MM.1S (cell line): ENCODE measurements at places on chromosomes 2 and 18.

GRCh38 chr18:63234841-63235240 lies 84.7 kb downstream of the BCL2 start:
- DNase-seq = peak; percentile 41

DNA sequence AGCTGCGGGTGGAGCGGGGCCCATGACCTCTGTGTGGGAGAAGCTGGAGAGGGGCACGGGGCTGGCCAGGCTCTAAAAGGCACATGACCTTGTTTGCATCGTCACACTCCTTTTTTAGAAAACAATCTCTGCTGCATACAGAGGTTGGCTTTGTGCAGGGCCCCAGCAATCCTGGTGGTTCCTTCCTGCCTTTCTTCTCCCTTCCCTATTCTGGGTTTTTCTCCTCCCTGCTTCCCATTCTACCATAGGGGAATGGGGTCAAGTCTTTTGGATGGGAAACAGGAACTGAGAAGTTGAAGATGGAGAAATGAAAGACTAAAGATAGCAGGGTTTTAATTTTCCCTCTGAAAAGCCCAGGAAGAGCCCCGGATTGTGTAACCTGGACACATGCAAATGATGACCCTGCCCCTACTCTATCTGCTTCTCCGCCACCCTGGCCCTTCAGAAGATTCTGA lies 53.9 kb downstream of the ASAP2 start:
- DNase-seq = no peak

- no peak for DNase-seq
Observed at GRCh38 chr2:10924441-10924840, 12.7 kb downstream of the KCNF1 start.

GRCh38 chr2:153557714-153558113 lies 79.2 kb upstream of the RPRM start:
- no peak for DNase-seq

DNA sequence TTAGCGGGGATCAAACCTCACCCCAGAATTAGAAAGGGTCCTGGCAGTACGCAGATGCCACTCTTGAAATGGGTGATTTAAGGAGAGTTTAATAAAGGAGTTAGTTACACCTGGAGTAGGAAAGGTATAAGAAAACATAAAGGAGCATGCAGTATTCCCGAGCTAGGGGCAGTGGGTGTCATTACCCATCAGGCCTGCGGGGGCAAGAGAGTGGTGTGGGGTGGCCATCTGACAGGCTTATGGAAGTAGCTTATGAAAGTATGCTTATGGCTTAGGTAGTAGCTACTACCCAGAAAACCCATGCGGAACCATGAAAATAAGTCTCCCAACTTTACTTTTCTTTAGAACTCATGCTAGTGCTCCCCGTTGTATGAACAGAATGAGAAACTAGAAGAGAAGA lies 568.9 kb upstream of the ACVR2A start:
- no peak for DNase-seq

GRCh38 chr2:86286516-86286915 lies 50.9 kb downstream of the REEP1 start:
- peak; percentile 26 for DNase-seq

- DNase-seq = no peak
Observed at GRCh38 chr2:174343623-174344455, 9.1 kb downstream of the SP9 start.

DNA sequence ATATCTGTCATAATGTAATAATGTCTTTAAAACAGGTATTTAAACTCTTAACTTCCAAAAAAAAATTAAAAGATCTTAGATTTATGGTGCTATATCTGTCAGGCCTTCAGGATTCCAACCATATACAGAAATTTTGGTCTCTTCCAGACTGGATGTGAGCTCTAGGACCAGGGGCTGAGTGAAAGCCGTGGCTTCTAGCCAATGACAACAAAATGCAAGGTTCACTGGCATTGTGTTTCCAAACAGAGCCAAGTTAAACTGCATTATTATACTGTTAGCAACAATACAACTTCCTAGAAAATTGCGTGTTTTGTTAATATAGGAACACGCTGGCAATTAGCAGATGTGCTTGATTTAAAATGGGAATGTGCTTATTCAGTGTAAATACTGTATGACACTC lies 809.8 kb upstream of the SOX11 start:
- DNase-seq = no peak

DNA sequence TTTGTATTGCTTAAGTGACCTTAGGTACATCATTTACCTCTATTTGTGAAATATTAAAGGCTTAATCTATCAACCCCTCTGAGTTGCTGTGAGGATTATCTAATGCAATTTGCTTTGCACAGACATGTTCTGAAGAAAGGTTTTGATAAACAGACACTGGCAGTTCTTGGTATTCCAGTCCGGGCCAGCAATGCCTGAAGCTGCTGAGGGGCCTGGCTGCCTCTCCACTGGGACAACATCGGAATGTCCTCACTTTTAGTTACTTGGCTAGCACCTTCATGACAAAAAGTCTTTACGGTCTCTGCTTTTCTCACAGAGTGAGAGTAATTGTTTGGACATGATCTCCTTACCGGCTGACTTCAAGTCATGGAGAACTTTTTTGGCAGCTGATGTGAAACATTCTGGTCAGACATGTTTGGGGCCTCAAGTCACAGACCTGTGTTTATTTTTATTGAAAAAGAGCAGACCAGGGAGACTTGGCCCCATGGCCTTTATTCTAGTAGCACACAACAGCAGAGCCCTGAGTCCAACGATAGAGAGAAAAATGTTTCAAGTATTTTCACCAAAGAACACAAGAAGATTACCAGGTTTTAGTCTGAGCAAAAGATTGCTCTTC lies 1112.3 kb upstream of the FANCL start:
- DNase-seq = no peak

- DNase-seq = peak; percentile 72
Observed at GRCh38 chr18:8696749-8697211, 8.6 kb upstream of the MTCL1 start.

DNA sequence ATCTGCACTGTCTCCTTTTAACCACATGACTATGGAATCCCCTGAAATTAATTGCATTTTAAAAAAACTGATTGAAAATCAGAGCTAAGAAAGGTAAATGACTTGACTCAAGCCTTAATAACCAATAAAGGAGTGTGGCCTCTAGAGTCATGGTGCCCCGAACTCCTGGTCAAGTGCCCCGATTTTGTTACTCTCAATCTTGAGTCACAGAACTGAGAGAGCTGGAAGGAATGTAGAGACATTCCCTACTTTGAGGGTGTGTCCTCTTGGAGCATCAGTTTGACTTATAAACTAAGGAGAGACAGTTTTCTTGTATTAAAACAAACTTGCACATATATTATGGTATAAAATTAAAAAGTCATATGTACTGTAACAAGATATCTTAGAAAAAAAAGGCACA lies 2.4 kb downstream of the WDR43 start:
- DNase-seq = no peak

DNA sequence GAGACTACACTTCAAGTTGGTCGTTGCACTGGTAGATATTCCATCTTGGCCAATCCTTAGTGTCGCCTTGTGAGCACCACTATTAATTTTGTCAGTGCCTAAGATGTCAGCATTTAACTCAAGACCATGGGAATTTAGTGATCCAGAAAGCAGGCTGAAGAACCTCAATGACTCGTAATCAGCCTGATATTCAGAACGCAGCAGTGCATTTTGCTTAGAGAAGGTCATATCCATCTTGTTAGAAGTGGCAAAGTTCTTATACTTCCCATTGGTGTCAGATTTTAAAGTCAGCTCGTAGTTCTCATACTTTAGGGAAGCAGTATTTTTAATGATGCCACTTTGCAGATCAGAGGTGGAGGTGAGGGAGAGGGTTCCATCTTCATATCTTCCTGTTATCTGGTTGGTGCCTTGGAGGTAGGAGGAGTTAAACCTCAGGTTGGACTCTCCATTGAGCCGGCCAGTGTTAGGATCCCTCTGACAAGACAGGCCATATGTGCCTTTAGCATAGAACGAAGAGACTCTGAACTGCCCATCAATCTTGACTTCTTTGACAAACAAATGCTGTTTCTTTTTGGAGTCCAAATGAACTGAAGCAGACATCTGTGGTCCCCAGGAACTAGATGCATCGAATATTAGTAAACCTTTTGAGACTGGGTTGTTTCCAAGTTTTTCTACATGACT lies 31.9 kb downstream of the APOB start:
- DNase-seq = no peak

- DNase-seq = no peak
Observed at GRCh38 chr2:213640738-213641425, 356.6 kb downstream of the SPAG16 start.

DNA sequence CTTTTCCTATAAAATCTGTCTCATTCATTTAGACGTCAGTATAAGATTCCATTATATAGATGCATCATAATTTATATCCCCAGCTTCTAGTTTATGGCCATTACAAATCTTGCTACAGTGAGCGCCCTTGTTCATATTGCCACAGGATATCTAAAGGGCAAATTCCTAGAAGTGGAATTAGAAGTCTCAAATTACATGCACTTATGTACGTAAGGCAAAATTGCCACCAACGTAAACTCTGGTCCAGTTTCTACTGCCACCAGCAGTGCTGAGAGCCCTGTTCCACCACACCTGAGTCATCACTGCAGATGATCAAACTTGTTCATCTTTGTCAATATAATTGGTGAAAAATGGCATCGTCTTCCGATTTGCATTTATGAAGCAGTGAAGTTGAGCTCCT lies 90.9 kb upstream of the ID2 start:
- no peak for DNase-seq

DNA sequence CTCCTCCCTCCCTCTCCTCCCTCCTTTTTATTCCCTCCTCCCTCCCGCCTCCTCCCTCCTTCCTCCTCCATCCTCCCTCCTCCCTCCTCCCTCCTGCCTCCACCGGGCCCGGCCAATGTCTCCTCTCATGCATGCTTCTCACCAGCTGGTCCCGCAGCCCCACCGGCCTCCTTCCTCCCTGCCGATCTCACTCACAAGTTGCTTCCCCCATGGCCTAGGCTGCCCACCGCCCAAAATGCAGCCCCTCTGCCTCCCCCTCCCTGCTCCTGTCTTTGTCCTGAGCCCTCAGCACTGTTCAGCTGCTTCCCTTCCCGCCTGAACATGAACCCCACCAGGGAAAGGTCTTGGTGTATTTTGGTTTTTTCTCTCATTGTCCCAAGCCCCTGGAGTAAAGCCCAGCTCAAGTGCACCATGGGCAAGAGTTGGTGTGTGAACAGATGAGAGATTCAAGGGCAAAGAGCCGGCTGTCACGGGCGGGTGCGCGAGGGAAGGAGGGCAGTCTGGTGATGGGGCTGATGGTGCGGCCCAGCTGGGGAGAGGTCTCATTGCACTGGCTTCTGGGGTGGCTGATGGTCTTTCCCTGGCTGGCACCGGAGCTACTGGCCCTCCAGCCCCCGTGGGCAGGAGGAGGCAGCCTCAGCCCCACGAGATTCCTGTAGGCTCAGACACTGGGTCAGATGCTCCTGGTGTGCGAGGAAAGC lies 117.6 kb downstream of the TWIST2 start:
- DNase-seq = no peak

DNA sequence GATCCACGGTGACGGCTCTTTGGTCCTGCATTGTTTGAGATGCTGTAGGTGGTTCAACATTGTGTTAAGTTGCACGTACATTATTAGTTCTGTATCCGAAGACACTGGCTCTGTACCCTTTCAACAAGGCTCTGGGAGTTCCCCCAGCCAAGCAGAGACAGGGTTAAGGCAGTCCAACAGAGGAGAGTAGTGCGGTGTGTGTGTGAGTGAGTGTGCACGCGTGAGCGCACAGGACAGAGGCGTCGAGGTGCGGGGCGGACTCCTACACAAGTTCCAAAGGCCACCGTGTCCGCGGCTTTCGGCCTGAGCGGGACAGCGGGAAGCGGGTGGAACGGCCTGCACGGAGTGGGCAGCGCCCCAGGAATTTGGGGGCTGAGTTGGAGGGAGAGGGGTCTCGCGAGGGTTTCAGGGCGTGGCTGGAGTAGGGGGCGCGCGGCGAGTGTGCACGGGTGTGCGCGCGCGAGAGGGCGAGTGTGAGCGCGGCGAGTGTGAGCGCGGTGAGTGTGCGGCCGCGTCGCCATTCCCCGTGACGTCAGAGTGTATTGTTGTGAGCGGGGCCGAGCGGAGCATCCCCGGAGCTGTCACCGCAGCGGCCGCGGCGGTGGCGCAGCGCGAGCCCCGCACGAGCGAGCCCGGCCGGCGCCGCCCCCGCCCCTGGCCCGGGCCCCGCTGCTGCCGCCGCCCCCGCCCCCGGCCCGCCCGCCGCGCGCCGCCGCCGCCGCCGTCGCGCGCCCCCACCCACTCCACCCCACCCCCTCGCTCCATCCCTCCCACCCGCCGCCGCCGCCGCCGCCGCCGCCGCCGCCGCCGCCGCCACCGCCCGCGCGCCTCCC lies at the start of gene ASXL3:
ASXL3 (plus strand) TSS at position 535 of the 833 bp plus-strand sequence. CDS start 413 bp downstream, outside the sequence.
- peak; percentile 22 for DNase-seq

- DNase-seq = no peak
Observed at GRCh38 chr18:48228301-48228715, 180.9 kb downstream of the ZBTB7C start.

DNA sequence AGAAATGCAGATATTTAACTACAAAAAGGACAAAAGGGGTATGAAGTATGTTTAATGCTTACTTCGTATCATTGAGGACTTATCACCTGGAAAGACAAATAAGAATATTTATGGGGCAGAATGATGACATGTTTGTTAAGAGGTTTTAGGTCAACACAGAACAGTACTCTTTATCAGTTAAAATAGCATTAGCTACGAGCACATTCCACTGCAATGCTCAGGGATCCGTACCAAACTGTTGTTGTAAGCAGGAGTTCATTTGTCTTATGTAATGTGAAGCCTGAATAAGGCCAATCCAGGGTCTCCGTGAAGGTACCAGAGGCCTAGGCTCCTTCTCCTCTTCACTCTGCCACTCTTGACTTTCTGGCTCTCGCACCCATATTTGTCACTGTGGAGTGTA lies 465.7 kb upstream of the NRP2 start:
- DNase-seq = no peak

DNA sequence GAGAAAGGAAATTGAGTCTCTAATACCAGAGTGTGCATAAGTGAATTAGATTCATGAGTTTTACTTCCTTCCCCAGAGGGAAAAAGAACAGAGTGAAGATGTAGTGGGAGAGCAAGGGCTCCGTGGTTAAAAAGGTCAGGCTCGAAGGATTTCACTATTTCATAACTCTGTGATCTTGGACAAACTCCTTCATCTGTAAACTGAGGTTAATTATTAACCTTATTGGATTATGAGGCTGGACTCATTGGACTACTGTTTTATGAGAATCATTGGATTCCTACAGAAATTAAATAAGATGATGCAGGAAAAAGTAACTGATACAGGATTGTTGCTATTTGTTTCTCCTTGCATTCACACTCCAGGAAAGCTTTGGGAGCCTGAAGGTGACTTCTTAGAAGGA lies 45.0 kb downstream of the SRD5A2 start:
- DNase-seq = no peak
